Activated naive CD4-positive, alpha-beta T cell (primary cell): ENCODE measurements at places on chromosomes 3 and 15.

DNA sequence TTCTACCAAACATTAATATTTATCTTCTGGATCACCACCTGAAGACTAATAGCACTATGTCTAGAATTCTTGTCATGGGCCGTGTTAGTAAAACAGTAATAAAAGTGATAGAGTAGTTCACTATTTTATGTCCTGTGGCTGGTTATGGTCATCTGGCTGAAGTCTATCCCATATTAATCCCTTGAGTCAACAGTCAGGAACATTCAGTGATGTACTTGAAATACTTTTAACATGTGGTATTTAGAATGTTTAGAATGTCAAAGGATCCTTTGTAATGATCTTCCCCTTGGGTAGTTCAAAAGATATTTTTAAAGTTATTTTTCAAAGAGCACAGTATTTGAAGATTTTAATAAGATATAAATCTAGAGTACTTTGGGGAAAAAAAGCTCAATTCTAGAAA, 117.0 kb downstream of the MBNL1 start:
- DNase-seq: no peak

- no peak for DNase-seq
These were observed 263.8 kb downstream of the FEZF2 start for GRCh38 chr3:62109534-62109933.

GRCh38 chr3:36696799-36697198, 67.6 kb downstream of the DCLK3 start:
- no peak for DNase-seq

GRCh38 chr15:99502661-99503060, 63.1 kb upstream of the MEF2A start:
- no peak for DNase-seq

DNA sequence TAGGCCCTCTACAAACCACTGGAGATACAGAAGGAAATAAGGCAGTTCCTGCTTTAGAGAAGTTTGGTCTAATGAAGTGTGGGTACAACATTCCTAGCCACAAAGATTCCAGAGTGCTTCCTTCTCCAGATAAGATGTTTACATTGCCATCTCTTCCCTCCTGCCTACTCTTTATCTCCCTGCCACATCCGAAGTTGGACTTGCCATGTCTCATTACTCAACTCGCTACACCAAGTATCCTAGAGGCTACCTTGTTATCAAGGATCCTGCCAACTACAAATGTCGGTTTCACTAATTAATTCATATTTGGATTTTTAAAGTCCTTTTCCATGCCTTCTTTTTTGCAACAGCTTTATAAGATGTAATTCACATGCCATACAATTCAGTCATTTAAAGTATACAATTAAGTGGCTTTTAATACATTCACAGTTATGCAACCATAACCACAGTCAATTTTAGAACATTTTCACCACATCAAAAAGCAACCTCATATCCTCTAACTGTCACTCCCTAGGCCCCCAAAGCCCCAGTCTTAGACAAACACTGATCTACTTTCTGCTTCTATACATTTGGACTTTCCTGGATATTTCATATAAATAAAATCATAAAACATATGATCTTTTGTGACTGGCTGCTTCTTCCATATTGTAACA, 53.7 kb upstream of the CSTA start:
- no peak for DNase-seq

DNA sequence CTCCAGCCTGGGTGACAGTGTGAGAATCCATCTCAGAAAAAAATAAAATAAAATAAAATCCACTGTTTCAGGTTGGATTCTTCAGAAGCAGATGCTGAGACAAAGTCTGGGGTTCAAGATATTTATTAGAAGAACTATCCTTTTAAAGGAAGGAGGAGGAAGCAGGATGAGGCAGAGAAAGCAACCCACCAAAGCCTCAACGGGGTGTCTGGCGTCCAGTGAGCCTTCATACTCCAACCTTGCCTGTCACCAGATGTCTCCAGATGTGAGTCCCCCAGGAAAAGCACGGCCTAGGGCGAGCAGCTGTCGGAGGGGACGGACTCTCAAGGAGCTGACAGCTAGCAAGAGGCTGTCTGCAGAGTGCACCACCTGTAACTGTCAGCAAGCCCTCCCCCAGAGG, 37.3 kb downstream of the MB21D2 start:
- DNase-seq: no peak

DNA sequence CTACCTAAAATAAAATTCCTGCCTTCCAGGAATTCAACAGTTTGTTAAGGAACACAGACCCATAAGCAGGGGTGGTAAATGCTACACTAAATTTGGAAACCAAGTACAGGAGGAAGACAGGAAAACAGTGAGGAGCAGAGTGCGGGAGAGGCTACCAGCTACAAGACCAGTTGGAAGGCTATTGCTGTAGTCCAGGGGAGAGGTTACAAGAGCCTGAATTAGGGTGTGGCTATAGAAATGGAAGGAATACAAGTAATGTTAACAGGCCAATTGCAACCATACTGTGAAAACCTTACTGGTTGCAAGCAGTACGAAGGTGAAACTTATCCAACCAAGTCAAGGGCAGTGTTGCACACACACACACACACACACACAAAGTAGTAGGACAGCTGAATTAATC, 880 bp upstream of the ARMC8 start:
- DNase-seq: no peak

DNA sequence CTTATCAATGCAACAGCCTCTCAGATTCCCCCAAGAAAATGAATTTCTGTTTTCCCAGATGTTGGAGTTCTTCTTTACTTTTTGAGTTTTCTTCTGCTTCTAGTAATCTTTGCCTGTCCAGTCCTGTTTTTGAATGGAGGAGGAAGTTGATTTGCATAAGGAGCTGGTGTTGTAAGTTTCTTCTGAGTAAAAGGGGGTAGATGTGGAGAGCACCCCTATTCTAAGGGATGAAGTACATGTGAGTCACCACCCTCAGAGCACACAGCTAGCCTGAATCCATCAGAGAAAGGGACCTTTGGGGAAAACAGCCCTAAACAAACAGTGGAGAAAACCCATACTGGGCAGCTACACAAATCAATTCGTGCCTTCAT, 34.5 kb downstream of the ACAA1 start:
- no peak for DNase-seq

DNA sequence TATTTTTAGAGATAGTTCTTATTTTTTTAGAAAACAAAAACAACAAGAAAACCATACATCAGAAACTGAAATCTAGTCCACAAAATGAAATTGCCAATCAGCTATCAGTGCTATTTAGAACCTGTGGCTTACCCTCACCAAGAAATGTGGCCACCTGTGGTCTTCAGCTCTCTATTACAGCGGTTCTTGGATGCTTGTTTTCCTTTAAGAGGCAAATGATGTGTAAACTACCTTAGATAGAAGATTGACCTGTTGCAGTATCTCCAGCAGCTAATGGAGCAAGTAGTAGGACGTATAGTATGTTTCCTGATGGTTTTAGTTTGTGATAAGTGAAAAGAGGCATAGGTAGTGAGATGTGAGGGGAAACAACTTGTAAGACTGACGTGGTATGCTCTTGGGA, 21.2 kb downstream of the TFG start:
- DNase-seq: no peak

- DNase-seq: no peak
These were observed 143.2 kb upstream of the PLXND1 start for GRCh38 chr3:129749692-129750091.

GRCh38 chr3:43542328-43543043, 79.3 kb downstream of the ANO10 start:
- DNase-seq: no peak

DNA sequence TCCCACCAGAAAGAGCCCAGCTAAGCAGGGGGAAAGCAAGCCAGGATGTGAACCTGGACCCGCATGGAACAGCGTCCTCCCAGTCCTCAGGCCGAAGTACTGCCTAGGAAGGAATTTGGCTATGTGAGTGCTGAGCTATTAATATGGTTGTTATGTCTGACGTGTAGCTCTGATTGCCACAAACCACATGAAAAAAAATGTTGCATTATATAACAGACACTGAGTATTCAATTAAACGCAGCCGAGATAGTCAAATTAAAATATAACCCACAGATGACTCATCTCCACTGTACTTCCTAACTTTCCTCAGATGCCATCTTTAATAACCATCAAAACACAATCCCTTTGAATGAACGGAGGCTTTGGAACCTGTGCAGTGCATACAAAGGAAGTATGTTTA, 111.1 kb downstream of the GABRB3 start:
- DNase-seq: no peak
